Stimulated activated CD8-positive, alpha-beta memory T cell treated with anti-CD3 and anti-CD28 coated beads, Interleukin-15, amount 100 ng/mL, for 1 hour (primary cell): ENCODE measurements at places on chromosomes 4 and X.

- no peak for DNase-seq
Measured at GRCh38 chrX:49209434-49210251, 9.7 kb upstream of the SYP start.

- DNase-seq, result no peak
Measured at GRCh38 chr4:78308517-78308916, 243.1 kb upstream of the ANXA3 start.

DNA sequence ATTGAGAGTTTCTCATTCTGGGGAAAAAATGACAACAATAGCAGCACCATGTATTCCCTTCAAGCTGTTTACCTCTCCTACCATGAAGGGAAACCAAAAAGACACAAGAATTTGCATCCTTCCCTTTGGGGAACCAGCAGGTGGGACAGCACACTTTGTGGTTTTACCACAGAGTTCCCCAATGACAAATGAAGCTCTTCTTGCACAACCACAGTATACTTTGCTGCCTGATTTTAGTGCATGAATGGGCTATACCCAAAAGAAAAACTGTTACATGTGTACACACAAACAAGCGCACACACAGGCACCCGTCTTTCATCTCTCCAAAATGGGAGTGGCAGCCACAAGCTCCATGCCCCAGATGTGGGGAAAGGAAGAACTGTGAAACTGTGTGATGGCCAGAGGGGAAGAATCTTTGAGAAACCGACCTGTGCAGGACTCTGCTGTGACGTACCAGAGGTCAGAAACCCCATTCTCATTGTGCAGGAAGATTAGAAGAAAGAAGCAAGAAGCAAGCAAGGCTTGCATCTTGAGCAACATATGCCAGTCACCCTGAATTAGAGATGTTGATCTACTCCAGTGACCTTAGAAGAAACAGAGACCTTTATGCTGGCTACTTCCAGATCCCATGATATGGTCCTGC is 2.7 kb upstream of the MAML3 start:
- no peak for DNase-seq

DNA sequence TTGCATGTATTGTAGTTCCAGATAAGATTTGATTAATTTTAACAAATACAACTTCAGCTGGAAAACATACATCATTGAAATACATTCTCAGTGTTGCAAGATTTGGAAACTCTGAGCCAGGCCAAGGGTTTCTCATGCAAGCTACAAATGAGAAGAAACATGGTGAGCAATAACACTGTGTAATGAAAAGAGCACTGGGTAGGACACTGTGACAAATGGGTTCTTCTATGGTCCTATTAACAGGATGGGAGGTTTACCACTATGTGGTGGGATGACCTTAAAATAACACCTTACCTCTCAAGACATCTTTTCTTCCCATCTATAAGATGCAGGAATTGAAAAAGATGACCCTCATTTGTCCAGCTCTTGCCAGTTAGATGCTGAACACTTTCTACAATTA is 19.6 kb upstream of the NDNF start:
- no peak for DNase-seq

DNA sequence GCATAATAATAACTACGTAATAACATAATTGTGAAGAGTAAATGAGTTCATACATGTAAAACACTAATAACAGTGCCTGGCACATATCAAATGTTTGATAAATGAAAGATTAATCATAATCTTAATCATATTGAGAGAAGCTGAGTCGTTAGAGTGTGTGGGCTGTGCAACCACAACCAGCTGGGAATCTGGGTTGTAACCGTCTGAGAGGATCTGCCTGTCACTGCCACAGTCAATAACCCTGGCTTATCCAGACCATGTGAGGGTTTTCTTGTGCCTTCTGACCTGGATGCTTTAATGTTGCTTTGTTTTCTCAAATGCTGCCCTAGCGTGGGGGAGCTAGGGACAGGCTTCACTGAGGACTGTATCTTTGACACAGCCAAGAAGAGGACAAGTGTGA is 73.9 kb downstream of the TRPC5 start:
- DNase-seq, result no peak

GRCh38 chr4:138938366-138938690 is 77.3 kb upstream of the NOCT start:
- no peak for DNase-seq

GRCh38 chr4:68892861-68893260 is 58.7 kb downstream of the UGT2A3 start:
- DNase-seq, result no peak

- no peak for DNase-seq
Measured at GRCh38 chr4:122665161-122665929, 44.5 kb upstream of the IL21 start.

GRCh38 chr4:57055886-57056285 is 54.3 kb downstream of the IGFBP7 start:
- DNase-seq, result no peak

DNA sequence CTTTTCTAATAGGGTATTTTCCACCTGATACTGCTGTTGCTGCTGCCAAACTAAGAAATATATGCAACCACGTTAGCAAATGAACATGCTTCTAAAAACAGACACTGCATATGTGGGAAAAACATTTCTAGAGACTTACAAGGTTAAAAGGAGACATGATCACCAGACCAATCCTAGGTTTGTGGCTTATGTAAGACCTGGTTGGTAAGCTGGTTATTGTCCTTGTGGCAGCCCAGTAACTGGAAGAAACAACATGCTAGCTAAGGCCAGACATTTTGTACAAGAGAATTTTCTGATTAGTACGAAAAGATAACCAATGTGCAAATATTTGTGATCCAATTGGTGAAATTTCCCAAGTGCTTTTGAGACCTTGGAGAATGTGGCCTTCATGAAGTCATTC is 112.0 kb downstream of the AFF2 start:
- no peak for DNase-seq

GRCh38 chrX:103658681-103659433 is 27.6 kb downstream of the MORF4L2 start:
- no peak for DNase-seq
